Inflammatory macrophage treated with lipopolysaccharide for 1 hour (primary cell): ENCODE measurements at places on chromosomes 2 and 18.
A peak's percentile ranks its signal among the peaks of the same experiment; 100 is the strongest.

DNA sequence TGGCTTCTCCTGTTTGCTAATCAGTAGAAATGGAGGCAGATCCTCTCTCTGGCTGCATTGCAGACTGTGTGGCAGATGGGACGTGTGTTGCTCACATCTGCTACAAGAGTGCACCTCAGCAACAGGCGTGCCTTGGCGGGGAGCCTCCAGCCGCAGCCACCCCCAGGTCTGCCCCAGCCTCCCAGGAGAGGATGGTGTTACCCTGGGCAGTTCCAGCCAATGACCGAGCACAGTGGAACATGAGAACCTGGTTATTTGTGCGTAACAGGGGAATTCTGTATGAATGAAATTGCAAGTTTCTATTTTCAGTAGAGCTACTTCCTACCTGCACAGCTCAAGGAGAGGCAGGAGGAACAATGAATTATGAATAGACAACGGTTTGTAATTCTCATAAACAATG lies 130.6 kb upstream of the CBLN2 start:
- DNase-seq = no peak

DNA sequence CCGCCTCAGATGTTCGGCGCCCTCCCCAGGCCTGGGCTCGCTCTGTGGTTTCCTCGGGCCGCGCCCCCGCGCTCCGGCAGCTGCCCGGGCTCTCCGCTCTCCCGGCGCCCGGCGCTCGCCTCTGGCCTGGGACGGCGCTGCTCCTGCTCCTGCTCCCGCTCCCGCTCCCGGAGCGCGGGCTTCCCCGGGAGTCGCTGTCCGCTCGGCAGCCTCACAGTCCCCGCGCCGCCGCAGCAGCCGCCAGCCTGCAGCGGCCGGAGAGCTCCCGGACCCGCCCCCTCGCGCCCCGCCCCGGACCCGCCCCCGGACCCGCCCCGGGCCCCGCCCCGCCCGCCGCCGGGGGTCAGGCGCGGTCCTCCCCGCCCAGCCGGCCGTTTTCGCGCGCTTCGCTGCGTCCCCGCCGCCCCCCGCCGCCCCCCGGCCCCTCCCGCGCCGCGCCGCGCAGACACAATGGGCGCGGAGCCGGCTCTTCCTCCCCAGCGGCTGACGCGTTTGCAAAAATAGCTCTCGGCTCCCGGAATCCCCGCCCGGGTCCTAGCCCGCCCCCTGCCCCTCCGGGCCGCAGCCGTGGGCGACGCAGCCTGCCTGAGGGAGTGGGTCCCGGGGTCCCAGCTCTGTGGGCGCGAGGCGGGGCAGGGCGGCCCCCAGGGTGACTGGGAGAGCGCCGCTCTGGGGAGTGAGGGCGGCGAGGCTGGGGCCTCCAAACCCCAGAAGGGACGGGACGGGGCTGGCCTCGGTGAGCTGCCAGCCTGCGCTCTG lies at the start of gene ARL4C:
TSS of gene ARL4C (minus strand) at position 247 of the 759 bp plus-strand sequence. CDS start 495 bp downstream, outside the sequence.
- peak; percentile 41 for DNase-seq

- DNase-seq = no peak
Observed at GRCh38 chr2:124286089-124286783, 261.1 kb downstream of the CNTNAP5 start.

- DNase-seq = no peak
Observed at GRCh38 chr18:69455125-69455524, 54.4 kb downstream of the DOK6 start.

DNA sequence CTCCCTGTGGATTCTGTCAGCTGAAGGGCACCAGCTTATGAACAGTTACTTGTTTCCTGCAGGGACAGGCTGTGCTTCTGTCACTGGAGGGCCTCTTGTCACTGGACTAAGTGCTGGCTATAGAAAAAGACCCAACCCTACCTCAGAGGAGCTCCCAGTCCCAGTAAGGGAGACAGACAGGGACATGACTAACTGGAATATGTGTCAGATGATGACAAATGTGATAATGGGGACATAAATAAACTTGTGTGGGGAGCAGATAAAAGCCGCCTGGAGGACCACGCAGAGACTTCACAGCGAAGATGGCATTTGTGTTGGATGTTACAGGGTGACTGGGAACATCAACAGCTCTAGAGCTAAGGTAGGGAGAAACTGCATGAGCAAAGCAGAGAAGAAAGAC lies 95.0 kb downstream of the MAPRE2 start:
- DNase-seq = no peak

GRCh38 chr18:14935210-14935609 lies 187.2 kb downstream of the ANKRD30B start:
- DNase-seq = no peak

DNA sequence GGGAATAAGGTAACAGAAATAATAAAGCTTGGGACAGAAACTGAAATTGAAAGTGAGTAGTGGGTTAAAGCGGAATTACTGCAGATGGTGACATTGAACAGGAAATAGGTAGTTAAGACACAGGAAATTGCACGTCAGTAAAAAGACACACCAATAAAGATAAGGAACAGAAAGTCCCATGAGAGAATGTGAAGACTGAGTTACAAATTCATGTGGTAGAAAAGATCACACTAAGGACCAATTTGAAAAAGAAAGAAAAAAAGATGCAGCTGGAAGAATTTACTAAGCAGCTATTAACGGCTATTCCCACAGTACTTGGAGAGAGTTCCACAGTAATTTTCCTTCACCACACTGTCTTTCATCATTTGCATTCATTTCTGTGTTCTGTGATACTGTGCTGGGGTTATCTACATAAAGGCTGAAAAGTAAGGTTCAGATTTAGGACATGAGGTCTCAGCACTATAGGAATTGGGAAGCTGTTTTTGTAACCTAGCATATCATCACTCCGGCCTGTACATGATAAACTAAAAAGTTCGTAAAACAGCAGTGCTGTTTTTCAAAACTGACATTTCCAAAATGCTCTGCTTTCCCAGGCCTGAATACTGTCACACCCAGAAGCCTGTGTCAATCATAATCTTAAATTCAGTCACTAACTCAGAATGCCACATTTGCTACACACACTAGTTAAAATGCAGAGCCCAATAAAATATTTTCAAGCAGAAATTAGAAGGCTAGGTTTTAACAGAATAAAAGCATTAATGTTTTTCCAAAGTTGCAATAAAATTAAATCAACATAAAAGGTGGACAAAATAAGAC lies 42.9 kb downstream of the SRBD1 start:
- peak; percentile 81 for DNase-seq

- DNase-seq = no peak
Observed at GRCh38 chr2:86453836-86454235, 12.7 kb downstream of the KDM3A start.

DNA sequence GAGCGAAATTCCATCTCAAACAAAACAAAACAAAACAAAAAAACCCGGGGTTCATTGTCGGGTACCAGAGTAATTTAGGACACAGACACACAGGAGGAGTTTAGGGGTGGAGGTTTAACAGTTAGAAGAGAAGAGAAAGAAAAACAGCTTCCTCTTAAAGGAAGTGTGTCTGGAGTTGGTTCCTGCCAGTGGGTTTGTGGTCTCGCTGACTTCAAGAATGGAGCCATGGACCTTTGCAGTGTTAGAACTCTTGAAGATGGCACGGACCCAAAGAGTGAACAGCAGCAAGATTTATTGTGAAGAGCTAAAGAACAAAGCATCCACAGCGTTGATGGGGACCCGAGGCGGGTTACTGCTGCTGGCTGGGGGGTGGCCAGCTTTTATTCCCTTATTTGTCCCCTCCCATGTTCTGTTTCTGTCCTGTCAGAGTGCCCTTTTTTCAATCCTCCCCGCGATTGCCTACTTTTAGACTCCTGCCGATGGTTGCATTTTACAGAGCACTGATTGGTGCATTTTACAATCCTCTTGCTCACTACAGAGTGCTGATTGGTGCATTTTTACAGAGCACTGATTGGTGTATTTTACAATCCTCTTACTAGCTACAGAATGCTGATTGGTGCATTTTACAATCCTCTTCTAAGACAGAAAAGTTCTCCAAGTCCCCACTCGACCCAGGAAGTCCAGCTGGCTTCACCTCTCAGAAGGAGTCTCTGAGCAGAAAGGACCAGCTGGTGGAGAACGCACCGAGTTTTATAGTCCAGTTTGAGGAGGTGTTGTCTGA lies 28.7 kb upstream of the ATP8B1 start:
- DNase-seq = no peak

DNA sequence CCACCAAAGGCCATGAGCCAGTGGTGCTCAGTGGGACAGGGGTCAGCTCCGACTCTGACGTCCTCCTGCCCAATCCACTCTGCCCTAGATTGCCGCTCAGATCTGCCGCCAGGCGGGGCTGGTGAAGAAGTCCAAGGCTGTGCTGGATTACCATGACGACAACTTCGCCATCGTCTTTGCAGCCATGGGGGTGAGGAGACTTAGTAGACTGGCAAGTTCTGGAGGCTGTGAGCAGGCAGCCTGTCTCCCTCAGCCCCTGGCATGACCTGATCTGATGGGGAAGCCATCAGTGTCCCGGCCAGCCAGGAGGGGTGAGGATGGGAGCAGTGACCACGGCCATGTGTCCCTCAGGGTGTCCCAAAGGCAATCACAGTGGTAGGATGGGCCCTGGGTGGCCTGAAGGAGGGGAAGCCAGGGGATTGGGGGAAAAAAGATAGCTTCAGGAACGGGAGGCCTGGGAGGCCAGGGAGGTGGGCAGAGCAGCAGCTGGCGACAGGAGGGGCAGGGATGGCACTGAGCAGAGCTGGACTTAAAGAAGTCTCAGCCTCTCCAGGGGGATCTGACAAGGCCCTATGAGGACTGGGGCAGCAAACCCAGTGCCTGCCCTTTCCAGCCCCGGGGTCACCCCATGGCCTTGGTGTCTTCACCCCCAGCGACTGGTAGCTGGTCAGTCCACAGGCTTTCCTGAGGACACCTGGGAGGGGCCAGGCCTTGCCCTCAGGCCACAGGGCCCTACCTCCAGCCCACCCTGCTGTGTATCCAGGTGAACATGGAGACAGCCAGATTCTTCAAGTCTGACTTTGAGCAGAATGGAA lies 17.4 kb upstream of the ANKRD53 start:
- DNase-seq = no peak

DNA sequence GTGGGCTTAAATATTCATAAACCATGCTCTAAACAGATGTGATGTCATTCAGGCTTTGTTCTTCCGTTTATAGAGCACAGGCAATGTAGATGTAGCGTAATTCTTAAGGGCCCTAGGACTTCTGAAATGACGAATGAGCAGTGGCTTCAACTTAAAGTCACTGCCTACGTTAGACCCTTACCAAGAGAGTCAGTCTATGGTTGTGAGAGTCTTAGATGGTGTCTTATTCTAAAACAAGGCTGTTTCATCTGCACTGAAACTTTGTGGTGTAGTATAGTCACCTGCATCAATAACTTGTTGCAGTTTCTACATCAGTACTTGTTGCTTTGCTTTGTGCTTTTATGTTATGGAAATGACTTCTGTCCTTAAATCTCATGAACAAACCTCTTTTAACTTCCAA lies 56.0 kb downstream of the PIK3C3 start:
- no peak for DNase-seq

DNA sequence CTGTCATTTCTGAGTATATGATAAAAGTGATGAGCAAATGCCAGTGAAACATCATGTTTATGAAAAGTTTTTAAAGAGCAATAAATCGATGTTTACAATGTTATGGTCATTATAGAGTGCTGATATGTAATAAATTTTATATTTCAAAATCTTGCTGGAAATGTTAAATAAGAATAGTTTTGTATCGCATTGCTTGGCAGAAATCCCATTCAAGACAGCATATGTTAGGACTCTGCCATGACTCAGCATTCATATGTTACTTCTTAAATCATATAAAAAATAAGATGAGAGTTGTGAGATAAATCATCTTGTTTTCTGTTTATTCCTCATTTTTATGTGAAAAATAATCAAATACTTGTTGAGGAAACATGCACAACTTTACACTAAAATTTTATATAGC lies 949.9 kb upstream of the NRXN1 start:
- DNase-seq = no peak

- DNase-seq = no peak
Observed at GRCh38 chr2:238116298-238117198, 16.4 kb downstream of the ESPNL start.

DNA sequence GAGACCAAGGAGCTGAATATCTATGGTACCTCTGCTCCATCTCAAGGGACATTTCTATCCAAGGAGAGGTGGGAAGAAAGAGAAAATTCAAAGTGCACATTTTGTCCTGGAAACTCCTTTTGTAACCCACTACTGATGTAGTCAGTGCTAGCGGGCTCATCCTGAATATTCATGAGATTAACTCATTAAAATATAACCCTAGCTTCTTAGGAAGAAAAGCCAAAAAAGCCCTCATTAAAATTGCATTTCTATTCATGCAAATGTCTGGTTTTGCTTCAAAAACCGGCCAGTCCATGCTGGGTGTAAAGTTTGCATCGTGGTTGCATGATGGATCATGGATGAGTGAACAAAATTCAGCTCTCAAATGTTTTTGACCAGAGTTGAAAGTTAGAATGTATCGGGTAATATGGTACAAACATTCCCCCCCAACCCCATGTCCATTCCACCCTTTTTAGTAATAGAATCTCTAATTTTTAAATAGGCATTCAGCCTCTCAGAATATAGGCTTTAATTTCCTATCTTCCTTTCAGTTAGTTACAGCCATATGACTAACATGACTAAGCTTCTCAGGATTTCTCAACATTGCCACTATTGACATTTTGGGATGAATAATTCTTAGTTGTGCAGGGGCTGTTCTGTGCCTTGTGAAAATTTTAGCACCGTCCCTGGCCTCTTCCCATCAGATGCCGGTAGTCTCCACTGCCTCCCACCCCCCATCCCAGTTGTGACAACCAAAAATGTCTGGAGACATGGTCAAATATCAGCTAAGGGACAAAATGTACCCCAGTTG lies 104.2 kb upstream of the RND3 start:
- DNase-seq = no peak

DNA sequence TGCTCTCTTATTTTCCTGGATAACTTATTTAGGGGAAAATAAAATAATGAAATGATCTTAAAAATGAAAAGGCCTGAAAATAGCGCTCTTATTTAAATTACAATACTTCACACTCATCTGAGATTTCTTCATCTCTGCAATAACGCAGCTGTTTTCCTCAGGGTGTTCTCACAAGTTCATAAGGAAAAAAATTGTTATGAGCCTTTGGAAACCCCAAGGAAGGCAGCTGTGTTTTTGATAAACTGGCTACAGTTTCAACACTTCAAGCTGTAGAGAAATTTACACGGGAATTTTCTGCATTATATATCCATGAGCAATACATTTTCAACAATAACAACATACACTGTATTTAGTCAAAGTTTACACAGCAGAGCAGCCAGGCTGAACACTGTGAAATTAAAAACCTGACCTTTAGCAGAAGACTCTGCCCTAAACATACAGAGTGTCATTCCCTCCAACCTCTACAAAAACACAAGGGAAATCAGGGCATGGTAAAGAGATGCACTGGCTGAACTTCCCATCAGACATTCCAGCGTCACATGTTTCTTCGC lies 959.6 kb downstream of the SLC4A3 start:
- no peak for DNase-seq

DNA sequence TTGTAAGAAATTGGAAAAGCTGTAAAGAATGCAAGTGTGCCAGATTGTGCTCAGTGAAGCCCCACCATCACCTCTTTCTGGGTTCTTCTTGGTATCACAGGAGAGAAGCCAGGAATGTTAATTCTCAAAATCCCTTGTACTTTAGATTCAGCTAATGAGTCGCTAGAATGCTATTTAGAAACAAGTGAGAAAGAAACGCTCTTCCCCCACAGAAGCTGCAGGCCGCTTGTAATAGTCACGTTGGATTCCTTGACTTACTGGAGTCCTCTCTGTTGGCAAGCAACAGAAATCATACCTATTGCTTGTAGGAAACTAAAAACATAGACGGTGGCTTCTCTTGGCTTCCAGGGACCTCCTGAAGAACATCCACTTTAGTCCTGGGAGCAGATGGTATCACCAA lies 375.6 kb upstream of the LRATD1 start:
- no peak for DNase-seq
